Diencephalon (tissue), 1 donor: ENCODE measurements at places on chromosomes 3 and 15. TPM values are rescaled to one million over a fixed set of nuclear protein-coding genes. Genes with fewer than 3 reads are reported as not detected.

The CLDN16 gene
- 0.46 TPM for total RNA-seq

The GLDN gene
- 5.3 TPM for total RNA-seq

The NRG4 gene
- total RNA-seq: 1.8 TPM

The IGDCC3 gene
- 6.7 TPM for total RNA-seq
